ENCODE measurements at places on chromosomes 12 and 14.
A peak's percentile ranks its signal among the peaks of the same experiment; 100 is the strongest.

- DNase-seq: peak; percentile 83
Observed at GRCh38 chr14:31950764-31951637, 126.1 kb upstream of the ARHGAP5 start.

- DNase-seq: peak; percentile 60
Observed at GRCh38 chr14:69643430-69644200, 32.2 kb downstream of the SUSD6 start.

DNA sequence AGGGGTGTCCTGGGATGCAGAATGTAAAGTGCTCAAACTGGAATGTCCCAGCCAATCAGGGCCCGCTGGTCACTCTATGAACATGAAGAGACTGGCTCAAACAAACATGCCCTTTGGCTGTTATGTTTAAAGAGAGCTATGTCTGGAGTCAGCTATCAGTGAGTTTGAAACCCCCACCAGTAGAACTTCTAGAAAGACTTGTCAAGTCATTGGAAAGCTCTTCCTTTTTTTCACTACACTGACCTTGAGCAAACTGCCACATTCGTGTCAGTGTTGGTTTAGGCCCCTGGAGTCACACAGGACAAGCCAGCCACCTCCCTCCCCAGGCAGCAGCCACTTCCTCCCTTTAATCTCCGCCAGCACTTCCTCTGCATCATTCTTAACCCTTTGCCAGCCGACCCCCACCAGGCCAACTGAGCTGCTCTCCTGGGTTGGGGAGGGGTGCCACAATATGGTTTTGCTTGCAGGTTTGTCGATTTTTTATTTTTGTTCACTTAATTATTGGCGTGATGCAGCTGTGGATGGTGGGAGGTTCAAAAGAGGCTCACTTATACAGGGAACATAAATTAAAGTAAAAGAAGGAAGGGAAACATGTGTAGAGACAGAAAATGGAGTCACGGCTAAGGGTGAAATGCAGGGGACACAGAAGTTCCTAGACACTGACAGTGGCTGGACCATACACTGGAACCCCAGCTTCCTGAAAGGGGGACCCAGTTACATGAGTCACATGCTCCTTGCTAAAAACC lies 25.3 kb downstream of the CMKLR1 start:
- DNase-seq: no peak

DNA sequence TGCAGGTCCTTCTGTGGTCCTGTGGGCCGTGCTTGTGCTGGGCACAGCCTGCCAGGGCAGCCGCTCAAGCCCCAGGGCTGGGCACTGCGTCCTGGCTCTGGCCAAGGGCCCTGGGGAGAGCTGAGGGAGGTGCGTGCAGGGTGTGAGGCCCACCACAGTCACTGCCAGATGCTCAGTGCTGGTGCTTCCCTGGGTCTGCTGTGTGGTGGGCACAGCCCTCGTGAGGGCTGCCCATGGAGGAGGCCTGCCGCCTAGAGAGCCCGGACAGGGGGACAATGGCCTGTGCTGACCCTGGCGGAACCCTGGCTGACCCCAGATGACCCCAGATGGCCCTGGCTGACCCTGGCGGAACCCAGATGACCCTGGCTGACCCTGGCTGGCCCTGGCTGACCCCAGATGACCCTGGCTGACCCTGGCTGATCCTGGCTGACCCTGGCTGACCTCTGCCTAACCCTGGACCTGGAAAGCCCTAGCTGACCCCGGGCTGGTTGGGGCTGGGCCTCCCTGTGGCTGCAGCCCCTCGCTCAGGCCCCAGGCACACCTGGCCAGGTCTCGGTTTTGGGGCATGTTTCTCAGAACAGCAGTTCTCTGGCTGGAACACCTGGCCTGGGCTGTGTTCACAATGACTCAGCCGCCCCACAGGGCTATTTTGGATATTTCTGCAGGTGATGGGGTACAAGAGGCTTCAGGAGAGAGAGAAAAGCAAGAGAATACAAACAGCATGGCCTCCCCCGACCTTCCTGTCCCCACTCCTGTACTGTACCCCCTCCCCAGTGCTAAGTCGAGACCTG lies 55.4 kb downstream of the TMEM121 start:
- no peak for DNase-seq

DNA sequence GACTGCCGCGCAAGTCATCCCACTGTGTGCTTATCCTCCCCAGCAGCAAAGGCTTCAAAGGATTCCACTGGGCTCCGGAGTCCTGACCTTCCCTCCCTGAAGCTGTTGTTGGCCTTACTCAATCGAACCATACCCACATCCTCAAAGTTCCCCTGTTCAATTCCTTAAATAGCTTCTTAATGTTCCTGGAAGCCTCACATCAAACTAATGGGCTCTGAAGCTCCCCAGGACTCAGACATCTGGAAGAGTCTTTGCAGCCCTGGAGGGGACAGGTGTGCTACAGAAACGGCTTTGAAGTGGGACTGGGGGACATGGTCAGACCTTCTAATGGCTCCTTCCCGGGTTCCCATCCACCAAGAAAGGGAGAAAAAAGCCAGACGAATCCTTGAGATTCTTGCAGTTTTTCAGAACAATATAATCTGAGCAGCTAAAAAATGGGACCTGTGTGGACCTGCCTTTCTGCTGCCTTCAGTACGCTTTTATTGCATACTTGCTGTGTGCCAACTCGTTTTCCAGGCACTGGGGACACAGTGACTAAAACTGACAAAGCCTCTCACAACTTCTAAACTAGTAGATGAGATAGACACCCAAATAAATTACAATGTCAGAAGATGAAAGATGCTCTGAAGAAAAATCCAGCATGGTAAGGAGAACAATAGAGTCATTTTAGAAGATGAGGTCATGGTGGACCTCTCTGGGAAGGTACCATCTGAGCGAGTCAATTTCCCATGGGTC lies 204.5 kb downstream of the MON2 start:
- DNase-seq: no peak

GRCh38 chr12:108642899-108643654 lies 9.4 kb upstream of the SELPLG start:
- no peak for DNase-seq

- DNase-seq: no peak
Observed at GRCh38 chr12:21252070-21252469, 82.6 kb downstream of the SLCO1A2 start.

- DNase-seq: no peak
Observed at GRCh38 chr12:44551631-44552030, 324.5 kb downstream of the NELL2 start.

DNA sequence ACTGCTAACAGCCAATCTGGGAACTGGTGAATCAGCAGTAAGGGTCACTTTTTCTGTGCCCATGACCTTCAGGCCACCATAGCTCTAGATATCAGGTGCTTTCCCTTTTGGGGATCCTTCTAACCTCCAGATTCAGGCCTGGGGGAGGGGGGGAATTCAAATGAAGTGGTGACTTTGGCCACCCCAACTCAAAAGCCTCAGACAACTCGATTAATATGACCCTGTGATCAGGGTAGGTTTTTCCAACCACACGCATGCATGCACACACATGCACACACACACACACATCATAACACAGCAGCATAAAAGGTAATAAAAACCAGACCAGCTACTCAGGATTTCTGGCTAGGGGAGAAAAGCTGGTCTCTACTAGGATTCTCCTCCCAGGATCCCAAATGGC lies 5.3 kb downstream of the TBX3 start:
- no peak for DNase-seq

DNA sequence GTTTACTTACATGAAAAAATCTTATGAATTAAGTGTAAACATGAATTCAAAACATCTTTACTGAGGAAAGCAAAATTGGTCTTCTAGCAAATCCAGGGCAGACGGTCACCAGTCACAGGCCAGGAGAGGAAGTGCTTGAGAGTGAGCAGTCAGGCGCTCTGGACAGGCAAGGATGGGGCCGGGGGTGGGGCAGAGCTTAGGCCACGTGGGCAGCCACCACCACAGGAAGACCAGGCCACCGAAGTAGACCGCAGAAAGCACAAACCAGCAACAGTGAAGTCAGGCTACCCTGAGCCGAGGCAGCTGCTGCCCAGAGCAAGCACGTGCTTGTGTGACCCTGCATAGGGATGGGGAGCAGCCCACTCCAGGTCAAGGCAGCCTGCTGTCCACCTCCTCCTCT lies 33.5 kb downstream of the SLC6A12 start:
- no peak for DNase-seq

DNA sequence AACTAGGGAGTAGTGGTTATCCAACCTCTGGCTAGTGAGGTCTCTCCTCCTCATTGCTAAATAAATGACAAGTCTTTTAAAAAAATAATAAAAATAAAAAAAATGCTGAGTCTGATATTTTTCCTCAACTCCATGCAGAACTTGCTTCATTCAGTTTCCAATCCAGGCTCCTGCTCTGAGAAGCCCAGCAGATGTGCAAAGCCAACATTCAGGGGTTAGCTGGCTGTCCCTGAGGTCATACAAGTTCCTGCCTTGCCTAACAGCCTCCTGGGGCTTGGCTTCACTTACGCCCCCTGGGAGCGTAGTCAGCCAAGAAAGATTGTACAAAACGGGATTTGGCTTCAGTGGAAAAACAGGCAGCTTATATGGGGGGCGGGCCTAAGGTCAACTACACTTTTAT lies 23.3 kb downstream of the RTRAF start:
- DNase-seq: no peak

DNA sequence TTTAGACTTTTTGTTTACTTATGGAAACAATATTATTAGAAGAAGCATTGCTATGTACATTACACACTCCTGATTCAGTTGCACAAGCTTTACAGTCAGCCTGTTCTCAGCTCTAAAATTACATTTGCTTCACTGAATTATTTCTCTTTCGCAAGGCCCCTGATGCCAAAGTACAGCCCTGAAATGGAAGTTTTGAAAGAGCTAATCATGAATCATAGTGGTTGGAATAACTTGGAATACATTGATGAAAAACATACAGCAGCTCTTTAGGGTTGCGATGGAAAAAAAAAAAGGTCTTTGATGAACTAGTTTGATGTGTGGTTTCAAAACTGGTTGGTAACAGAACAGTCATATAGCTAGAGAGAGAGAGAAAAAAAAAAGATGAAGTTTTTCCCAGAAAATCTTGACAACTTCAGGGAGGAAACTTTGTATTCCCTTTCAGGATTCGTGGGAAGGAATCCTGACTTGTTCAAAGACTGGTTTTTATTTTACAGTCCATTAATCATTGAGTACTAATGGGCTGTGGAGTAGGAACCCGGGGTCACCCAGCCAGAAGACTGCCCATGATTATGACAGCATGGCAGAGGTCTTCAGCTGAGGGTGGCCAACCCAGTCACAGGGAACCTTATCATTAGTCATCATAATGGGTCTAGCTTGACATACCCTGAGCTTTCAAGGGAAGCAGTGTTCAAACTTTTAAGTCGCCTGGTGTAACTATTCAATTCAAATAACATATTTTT lies 460.1 kb downstream of the NAV3 start:
- no peak for DNase-seq

DNA sequence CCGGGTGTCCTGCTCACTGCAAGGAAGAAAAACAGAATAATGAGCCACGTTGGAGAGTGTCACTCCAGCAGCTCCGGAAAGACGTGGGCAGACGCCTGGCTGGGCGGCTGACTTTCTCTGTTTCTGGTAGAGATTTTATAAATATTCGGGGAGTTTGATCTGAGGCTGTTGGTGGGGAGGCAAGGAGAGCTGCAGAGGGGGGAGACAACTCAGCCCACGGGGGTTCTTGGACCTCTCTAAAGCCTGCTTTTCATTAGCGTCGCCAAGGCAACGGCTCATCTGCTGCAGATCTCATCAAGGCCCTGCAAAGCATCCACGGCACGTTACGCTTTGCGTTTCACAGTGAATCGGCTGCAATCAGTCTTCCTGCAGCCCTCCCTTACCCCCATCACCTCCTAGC lies 207.2 kb downstream of the ZFP36L1 start:
- DNase-seq: no peak

- DNase-seq: no peak
Observed at GRCh38 chr12:132488127-132489077, 1.5 kb upstream of the FBRSL1 start.

GRCh38 chr14:21496453-21496852 lies 14.7 kb downstream of the METTL3 start:
- DNase-seq: no peak

DNA sequence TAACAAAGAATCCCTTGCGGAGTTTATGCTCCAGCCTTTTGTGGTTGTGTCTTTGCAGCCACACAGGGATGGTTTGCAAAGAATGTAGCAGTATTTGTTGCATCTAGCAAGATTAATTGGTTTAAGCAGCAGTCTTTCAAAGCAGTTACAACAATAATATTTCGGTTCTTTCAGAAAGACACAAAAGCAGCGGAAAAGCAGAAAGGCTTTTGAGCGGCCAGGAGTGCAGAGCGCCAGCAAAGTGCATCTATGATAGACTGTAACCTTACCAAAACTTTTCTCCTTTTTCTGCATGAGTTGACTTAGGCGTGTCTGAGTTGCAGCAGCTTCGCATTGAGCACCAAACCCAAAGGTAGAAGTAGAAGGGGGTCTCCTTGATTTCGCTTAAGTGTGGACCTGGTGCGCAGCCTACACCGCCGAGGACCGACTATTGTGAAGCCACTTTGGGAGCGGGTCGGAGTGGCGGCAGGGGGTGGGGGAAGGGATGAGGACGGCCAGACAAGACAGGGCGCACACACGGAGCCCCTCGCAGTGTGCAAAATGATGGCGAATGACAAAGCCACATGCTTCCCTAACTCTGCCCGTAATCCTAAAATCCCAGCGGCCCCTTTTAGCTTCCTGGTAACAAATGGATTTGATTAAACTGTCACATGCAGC lies 1.2 kb downstream of the LMO3 start:
- no peak for DNase-seq

DNA sequence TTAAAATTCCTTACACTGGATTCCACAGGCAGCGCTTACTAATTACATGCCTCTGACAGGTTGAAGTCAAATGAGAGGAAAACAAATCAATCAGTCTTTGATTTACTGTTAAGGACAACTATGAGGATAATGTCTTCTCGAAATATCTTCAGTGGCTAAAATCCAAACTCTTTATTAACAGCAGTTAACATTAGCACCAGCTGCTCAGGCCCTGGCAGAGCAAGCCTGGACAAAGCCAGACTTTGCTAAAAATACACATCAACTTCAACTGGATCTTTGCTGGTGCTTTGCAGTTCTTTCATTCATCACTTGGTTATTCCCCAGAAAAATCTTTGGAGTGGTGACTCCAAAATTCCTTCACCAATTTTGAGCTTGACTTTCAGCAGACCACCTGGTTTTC lies 98.7 kb downstream of the HECTD4 start:
- DNase-seq: peak; percentile 53

Data from NCI-H446 treated with DMSO at 0.1 percent for 48 hours (cell line).